ENCODE measurements at places on chromosomes 4 and X.

- no peak for DNase-seq
Measured at GRCh38 chrX:1427756-1428155, 25.0 kb downstream of the ASMTL start.

GRCh38 chrX:51837921-51838320 lies 55.5 kb upstream of the MAGED1 start:
- no peak for DNase-seq

DNA sequence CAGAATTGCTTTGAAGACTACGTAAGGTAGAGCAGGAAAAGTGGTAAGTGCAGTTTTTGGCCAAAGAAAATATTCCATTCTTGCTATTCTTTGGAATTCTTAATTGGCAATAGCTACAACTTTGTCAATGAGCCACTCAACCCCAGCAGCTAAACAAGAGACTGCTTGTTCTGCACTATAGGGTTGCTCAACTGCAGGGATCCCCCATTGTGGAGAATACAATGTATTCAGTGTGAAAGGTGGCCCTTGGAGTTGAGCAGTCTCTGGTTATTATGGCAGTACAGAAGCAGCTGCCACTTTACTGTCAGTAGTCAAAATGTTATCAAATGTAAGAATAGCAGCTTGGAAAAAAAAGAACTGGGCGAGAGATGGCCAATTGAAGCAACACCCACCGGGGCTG lies 808.7 kb downstream of the CENPC start:
- no peak for DNase-seq

- no peak for DNase-seq
Measured at GRCh38 chr4:82890528-82890900, 439 bp downstream of the SEC31A start.

DNA sequence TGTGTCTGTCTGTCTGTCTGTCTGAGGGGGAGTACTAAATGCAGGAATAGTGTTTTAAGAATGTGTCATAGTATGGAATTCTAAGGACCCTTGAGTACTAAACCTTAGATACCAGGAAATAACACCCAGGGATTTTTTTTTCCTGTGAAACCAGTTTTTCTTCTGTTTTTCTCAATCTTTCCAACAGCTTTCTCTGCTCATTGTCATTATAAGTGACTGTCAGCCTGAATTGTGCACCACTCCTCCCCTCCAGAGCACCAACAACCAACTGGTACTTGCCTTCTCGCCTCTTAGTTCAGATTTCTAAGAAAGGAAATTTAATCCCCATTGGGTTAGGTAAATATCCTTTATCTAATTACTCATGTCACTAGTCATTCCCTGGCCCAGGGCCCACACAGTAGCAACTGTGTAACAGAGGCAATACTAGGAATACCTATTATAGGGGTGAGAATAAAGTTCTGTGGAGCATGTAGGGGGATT lies 320.6 kb downstream of the ADGRL3 start:
- DNase-seq: no peak

- DNase-seq: no peak
Measured at GRCh38 chrX:18543738-18544137, 118.3 kb downstream of the CDKL5 start.

- DNase-seq: no peak
Measured at GRCh38 chrX:119870626-119871131, 854 bp downstream of the RNF113A start.

GRCh38 chr4:149077181-149077580 lies 635.0 kb upstream of the NR3C2 start:
- DNase-seq: no peak

All from NCI-H460 (cell line).